Activated T-helper 1 cell treated with Interleukin-2 at 50 U/mL for 16 hours (primary cell): ENCODE measurements at places on chromosomes 1 and 21.

DNA sequence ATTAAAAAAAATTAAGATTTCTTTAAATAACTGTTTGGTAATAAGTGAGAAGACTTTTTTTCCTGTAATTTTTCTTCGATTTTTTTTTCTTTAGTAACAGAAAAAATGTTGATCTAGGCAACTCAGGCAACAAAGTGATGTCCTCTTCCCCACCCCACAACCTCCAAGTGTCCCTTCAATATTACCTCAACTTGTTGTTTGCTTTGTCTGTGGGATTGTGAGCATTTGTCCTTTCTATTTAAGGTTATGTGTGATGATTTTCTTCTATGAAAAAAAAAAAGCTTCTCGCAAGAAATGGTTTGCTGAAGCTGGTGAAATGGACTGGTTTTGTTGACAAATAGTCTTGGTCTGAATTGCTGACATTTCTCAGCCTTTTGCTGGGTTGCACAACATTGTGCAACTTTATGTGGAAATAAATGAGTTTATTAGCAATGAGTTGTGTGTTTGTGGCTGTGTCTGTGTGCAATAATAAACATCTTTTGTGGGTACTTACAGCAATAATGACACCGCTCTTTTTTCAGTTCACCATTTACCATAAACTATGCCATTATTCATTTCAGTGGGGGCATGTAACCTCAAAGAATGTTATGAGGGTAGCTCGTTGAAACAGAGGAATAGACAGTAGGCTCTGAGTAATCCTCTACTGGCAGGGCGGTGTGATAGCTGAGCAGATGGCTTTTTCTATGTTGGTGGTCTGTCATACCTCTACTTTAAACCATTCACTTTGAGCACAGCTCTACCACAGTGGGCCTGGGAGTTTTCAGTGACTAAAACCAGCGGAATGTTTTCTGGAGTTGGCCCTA lies 218.4 kb downstream of the HLX start:
- DNase-seq, result no peak

DNA sequence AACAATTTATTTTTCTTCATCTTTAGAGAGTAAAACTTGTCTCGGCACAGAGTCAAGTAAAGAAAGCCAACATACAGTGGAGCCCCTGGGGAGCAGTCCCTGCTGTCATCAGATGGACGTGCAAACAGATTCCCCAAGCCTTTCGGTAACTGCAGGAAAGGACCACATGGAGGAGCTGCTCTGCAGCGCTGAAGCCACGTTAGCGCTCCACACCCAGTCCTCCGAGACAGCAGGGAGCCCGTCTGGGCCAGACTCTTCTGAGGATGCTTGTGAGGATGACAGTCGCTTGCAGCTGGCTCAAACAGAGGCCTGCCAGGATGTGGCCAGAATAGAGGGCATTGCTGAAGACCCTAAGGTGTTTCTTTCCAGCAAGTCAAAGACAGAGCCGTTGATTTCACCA lies 77.1 kb upstream of the SCCPDH start:
- no peak for DNase-seq

DNA sequence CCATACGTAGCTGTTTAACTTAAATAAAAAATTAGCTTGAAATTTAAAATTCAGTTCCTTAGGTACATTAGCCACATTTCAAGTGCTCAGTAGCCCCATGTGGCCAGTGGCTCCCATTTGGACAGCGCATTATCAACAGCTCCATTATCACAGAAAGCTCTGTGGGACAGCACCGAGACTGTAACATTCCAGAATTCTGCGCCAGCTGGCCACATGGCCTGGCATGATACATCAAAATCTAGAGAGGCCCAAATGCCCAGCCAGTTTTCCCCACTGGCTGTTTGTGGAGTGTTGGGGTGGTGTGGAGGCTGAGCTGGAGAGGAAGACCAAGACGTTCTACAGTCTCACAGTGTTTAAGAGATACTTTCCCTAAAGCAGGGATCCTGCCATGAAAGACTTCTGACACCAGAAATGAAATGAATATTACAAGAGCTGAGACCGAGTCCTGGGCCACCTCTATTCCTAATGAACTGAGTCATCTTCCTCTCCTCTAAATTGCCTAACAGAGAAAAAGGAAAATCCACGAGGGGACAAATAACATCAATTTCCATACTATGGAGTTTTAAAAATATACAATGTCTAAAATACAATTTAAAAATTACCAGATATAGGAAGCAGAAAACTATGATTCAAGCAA lies 27.3 kb upstream of the ACTA1 start:
- no peak for DNase-seq

GRCh38 chr1:32881871-32882850 lies 4.1 kb upstream of the HPCA start:
- no peak for DNase-seq
